NCI-H2081 (cell line): ENCODE measurements at places on chromosomes 7 and 10.

DNA sequence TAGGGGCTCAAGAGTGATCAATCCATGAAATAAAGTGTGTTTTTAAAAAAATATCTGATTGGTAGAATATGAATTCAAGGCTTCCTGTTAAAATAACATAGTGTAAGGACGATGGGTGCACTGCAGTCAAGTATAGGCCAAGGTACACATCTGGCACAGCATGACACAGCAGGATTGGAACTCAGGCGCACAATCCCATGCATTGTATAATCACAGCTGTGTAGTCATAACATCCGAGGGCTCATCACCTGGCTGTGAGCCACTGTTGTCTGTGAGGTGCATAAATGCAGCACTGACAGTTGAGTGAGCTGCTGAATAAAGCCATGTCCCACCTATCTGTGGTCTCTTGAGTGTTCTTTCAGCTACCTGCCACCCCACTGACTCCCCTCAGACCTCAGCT lies 142.3 kb upstream of the HPS1 start:
- no peak for DNase-seq

GRCh38 chr7:82527851-82528250 lies 84.3 kb upstream of the CACNA2D1 start:
- DNase-seq, result no peak

- DNase-seq, result no peak
Measured at GRCh38 chr7:32058002-32058401, 12.2 kb downstream of the PDE1C start.

DNA sequence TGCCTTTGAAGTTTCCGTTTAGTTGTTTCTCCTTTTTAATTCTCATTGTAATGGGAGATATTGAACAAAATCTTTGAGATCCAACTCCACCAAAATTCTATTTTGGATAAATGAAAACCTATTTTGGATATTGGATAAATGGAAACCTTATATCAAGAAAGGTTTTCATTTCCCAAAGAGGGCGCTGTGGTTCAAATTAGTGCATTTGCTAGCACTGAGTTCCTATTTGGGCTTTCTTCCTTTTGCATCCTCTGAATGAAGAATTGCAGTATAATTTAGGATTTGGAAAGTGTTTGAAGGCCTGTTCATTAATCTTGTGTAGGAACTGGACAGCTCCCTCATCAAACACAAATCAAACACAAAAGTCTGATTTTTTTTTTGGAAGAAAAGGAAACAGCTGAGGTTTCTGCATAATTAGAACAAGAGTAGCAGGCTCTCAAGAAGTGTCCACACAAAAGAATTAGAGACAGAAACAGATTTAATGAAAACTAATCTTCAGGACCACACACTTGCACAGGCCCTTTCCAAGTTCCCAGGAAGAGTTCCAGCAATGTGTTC lies 80.8 kb upstream of the KLF14 start:
- DNase-seq, result no peak

GRCh38 chr7:2041496-2042367 lies 191.0 kb downstream of the MAD1L1 start:
- DNase-seq, result no peak

- no peak for DNase-seq
Measured at GRCh38 chr10:9900751-9901150, 1116.9 kb upstream of the CELF2 start.
